ENCODE measurements at places on chromosomes 7 and 10.

DNA sequence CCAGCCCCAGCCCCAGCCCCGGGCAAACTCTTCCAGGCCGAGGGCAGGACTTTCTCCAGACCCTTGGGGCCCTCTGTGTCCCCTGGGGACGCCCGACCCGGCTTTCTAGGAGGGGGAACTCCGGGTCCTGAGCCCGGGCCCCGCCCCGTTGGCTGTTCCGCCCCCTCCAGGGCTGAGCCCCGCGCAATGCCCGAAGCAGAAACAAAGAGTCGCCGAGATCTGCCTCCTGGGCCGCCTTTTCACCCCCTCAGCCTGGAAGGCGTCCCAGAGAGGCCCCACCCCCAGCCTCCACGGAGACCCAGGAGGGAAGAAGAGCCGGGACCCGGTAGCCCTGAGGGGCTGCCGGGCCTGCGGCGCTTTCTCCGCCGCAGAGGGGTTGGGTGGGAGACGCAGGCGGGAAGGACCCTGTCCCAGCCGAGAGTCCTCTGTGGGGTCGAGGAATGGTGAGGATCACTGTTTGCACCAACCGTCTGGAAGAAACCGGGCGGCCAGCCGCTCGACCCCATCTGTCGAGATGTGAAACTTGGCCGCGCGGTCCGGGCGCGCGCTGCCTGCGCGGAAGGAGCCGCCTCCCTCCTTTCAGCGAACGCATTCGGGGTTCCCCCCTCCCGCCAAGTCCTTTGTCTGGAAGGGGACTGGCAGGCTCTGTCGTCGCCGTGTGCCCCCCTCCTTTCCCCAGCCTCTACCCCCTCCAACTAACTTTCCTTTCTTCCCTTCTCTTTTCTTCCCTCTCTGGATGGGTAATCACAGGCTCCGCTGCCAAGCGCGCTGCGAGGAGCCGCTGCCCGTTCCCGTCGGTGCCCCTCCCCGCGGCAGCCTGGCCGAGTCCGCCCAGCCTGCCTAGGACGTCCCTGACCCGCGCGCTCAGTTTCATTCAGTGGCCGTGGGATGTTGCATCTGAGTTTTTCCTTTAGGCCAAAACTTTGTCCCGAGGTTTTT, 10.2 kb downstream of the EN2 start:
- peak; percentile 71 for DNase-seq

DNA sequence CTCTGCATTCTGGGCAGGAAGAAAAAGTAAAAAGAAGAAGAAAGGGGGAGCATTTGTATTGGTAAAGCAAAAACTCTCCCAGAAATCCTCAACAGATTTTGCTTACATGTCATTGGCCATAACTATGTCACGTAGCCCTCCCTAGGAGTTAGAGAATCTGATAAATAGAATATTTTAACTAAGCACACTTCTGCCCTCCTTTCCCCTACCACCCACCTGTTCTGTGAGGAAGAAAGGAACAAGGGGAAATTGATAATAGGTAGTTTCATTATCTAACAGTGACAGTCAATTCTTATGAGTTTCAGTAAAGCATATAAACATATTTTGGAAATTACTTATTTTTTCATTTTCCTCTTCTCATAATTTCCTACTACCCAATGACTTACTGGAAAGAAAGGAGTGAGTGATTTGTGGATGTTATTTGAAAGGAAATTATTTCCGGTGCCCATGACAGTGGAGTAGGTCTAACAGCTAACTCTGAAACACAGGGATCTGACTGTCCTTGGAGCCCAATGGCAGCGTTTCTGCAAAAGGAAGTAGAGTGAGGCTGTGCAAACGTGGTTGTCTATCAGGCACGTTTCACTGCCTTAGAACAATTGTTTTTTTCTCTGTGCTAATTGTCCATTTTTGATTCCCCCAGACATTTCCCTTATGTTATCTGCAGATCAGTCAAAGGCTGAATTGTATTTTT, 128.6 kb upstream of the MDFIC start:
- no peak for DNase-seq

DNA sequence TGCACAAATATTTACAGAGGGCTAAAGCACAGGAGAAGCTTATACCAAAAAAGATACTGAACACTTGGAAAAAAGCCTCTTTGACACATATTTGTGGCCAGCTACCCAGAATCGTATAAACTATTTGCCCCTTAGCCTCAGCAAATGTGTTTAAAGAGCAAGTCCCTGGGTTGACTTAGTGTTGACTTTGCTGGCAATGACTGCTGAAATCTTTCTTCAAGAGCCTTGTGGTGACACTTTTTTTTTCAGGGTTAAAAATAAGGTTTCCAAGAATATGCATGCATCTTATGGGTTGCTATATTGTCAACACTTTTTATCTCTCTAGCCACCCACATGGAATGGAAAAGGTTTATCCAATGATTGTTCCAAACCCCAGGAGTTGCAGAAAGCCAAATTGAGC, 14.9 kb upstream of the PLEKHS1 start:
- no peak for DNase-seq

DNA sequence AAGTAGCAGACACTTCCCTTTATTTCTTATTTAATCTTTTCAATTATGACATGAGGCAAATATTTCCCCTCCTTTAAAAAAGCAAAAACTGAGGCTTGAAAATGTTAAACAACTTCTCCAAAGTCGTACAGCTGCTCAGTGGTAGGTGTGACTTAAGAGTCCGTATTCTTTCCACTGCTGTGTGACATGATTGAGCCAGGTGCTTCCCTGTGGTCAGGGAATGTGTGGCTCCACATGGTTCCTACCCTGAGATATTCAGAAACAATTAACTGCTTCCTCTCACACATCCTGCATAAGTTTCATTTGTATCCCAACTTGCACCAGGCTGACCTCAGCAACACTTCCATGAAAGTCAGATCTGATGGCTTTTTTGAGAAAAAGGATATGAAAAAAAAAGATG, 13.6 kb downstream of the OPALIN start:
- DNase-seq, result peak; percentile 65

- DNase-seq, result no peak
Observed at GRCh38 chr10:17867056-17867455, 57.9 kb downstream of the MRC1 start.

DNA sequence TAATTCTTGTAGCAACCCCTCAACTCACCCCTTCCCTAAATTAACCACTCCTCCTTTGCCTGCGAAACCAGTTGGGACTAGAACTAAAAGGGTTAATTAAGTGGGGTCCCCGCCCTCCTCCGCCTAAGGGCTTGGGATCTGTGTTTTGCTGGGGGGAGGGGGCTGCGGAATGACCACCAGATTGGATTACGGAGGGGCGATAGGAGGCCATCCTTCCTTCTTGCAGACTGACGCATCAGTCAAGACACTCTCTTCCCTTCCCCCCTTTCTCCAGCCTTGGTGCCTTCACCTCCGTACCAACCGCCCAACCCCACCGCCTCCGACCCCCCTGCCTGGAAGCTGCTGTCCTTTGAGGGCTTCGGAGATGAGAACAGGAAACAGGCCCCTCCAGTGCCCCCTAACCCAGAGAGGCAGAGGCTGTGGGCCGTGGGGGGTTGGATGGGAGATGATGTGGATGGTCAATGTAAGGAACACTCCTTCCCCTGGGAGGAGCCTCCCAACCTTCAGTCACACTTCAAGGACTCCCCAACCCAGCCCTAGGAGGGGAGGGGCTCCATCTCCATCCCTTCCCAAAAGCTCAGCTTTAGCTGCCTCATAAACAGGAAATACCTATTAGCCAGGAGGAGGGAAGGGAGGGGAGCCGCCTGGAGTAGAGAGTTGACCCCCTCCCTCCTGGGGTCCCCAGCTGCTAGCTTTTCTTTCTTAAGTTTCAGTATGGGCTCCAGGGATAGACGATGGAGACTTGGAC, 997 bp upstream of the LDB1 start:
- peak; percentile 96 for DNase-seq

DNA sequence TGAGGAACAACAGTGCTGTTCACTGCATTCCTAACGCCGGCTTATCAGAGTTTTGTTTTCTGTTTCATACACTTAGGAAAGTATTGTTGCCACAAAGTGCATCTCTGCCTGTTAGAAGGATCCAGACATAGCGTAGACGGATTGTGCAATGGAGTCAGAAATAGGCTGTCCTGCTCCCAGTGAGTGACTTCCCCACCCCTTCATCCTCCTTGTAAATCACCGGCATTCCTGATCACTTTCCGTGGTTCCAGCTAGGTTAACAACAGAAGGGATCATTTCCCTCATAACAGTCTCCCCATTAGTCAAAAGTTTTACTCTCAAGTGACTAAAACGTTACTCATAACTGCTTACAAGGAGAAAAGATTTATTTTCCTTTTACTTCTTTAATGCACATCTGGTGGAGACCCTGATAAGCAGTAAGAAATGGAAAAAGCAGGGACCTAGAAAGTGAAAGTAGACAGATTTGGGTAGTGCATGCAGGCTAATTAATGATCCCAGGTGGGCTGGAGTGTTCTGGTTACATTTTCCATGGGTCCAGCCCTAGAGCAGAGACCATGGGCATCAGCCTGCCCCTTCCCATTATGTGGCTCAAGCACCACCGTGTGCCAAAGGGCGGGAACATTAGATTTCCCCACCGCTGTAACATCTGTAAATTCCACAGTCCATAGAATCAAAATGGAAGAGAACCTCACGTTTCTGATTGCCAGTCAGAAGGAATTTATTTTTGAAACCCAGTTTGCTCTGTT, 395.1 kb upstream of the GALNT17 start:
- DNase-seq, result no peak

GRCh38 chr7:43307522-43307921, 195.1 kb downstream of the HECW1 start:
- no peak for DNase-seq

DNA sequence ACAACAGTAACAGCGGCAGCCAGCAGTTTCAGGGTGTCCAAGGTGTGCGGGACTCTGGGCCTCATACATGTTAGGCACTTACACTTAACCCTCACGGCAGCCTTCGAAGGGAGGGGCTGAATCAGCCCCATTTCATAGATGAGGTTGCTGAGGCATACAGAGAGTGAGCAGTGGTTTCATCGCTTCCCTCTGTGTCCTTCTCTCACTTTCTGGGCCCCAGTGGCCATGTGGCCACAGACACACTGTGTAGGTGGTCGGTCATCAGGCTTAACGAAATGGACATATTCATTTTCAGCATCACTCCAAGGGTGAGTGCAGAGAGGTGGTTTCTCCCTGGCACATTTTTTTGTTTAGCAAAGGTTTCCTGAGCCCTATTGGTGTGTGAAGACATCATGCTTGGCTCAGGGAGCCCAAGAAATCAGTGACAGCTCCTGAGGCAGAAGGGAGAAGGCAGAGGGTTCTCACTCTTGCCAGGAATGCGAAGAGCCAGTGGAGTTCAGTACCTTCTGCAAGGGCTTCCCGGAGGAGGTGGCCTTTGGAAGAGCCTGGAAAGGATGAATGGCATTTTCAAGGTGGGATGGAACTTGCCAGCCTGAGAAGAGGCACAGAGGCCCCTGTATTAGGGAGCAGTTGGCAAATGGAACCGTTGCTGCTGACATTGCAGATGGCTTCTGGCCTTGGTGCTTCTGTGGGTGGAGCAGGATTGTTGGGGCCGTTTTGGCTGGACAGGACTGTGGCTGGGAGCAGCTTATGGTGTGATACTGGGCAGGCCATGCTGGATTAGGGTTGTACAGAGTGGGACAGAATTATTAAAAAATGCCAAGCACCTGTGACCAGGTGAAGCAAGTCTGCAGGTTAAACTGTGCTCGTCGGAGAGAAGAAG, 61.7 kb upstream of the PPIF start:
- DNase-seq, result no peak

GRCh38 chr7:50184271-50184990, 91.4 kb upstream of the ZPBP start:
- no peak for DNase-seq

- no peak for DNase-seq
Observed at GRCh38 chr10:6112893-6113292, 24.1 kb downstream of the RBM17 start.

- no peak for DNase-seq
Observed at GRCh38 chr10:33937036-33937730, 602.7 kb upstream of the NRP1 start.

DNA sequence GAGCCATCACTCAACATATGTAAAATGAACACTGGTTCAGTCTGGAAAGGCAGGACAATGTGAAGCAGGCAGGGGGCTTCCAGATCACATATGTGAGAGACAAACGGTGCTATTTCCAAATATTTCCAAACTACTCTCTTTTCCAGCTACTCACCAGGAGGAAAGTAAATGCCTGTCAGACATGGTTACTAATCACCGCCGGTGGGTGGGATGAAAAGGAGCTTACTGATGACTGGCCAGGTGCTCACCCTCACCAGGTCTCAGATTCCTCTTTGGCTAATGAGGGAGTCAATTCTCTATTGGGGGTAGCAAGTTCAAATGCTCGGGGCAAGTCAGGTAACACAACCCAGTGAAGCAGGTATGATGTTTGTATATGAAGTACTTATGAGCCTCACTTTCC, 9.7 kb upstream of the MSMB start:
- no peak for DNase-seq

GRCh38 chr7:130442601-130443000, 1.8 kb upstream of the CEP41 start:
- DNase-seq, result no peak

- DNase-seq, result no peak
Observed at GRCh38 chr10:6254201-6254600, 51.5 kb downstream of the PFKFB3 start.

DNA sequence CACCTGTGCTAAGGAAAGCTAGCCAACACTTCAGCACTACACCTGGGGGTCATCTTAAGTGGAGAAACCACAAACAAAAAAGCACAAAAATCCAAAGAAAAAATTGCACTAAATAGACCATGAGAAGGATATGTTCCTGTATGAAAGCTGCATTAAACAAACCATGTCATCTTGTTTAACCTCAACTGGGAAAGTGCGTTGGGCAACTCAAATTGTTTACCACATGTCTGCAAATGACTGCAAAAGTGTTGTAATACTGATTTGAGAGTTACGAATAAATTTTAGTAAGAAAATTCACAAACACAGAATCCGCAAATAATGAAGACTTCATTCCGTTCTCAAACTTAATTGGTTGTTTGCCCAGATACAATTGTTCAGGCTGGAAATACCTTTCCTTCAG, 111.9 kb upstream of the EGFR start:
- no peak for DNase-seq

DNA sequence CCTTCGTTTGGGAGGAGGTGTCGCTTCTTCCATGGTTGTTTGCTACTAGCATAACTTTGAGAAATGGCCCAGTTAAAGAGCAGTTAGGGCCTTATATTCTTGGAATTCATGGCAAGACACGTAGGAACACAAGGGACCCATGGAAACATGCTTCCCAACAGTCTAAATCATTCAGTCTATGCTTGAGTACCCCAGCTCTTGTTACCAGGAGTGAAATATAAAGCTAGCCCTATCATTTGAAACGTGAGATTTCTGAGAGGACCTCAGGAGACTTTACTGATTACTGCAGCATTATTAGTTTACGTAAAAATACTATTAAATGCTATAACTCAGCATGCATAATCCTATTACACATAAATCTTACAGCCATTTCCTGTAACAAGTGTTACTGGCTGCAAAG, 328.6 kb upstream of the CDC14C start:
- DNase-seq, result no peak

DNA sequence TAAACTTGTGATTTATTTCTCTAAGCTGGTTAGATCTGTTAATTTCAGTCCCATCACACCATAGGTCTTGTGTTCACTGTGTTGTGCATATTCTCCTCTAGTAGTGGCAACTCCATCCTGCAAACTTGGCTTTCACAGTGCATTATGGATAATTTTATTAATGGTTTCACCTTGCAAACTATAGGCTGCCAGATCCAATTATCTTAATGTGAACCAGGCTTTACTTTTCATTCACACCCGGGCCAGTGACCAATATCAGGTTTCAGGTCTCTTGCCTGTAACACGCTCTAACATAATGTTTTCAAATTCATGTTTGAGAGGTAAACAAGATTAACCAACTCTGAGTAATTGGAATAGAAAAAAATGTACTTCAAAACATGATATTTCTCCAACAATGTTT, 1293.0 kb downstream of the REEP3 start:
- DNase-seq, result no peak

- DNase-seq, result no peak
Observed at GRCh38 chr10:113746217-113746957, 5.1 kb upstream of the PLEKHS1 start.

Measured in H9 (cell line).